Activated CD4-positive, alpha-beta memory T cell treated with anti-CD3 and anti-CD28 coated beads, Interleukin-2, amount 10 ng/mL, durations not matched to agents 7 days and 5 days (primary cell): ENCODE measurements at places on chromosomes 16 and 17. TPM values are rescaled to one million over a fixed set of nuclear protein-coding genes. Genes with fewer than 3 reads are reported as not detected.

DNA sequence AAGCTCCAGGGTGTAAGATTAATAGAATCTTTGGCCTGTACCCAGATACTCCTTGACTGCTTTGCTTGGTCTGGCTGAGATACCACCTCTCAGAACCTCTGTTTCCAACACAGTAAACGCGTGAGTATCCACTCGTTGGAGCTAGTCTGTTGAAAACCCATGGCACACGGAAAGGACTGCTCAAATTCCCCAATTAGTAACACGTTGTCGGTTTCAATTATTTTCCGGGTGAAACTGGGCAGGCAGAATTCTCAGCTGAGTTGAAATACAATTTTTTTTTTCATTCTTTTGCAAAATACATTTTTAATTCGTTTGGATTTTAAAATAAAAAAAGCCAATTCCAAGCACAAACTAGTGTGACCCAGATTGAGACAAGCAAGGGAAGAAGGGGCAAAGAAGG lies 120.5 kb downstream of the MAF start:
- DNase-seq, result no peak
- peaks cover 8% of the 10 kb centered on the region for H3K27me3 ChIP-seq
- no peak overlapping the region for H3K27ac ChIP-seq
- peaks cover 2% of the 10 kb centered on the region for H3K4me1 ChIP-seq
- no peaks in the 10 kb centered on the region for H3K36me3 ChIP-seq

The CBFA2T3 gene
- not detected for total RNA-seq

- H3K4me3 ChIP-seq, result no peak overlapping the region
- H3K36me3 ChIP-seq, result no peaks in the 10 kb centered on the region
- H3K27me3 ChIP-seq, result no peaks in the 10 kb centered on the region
- no peaks in the 10 kb centered on the region for H3K4me1 ChIP-seq
- DNase-seq, result no peak
Measured at GRCh38 chr17:6080711-6081430, 10.7 kb downstream of the WSCD1 start.

The CCL13 gene
- total RNA-seq, result not detected

DNA sequence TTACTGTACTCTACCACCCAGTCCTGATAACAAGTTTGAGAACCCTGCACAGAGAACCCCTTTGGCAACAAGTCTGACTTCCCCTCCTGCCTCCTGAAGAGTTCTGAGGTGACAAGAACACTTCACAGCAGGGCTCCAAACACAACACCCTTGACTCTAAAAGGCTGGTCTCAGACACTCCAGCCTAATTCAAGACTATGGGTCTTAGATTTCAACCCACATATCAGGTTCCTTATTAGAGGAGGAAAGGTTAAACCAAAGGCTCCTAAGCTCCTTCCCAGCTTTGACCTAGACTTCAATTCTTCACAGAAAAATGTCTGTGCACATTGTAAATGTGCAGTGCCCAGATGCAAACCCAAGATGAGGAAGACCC lies 23.0 kb downstream of the RANBP10 start:
- H3K4me1 ChIP-seq, result peaks cover 25% of the 10 kb centered on the region
- no peak overlapping the region for H3K4me3 ChIP-seq
- H3K27me3 ChIP-seq, result no peaks in the 10 kb centered on the region
- H3K36me3 ChIP-seq, result peaks cover 12% of the 10 kb centered on the region

DNA sequence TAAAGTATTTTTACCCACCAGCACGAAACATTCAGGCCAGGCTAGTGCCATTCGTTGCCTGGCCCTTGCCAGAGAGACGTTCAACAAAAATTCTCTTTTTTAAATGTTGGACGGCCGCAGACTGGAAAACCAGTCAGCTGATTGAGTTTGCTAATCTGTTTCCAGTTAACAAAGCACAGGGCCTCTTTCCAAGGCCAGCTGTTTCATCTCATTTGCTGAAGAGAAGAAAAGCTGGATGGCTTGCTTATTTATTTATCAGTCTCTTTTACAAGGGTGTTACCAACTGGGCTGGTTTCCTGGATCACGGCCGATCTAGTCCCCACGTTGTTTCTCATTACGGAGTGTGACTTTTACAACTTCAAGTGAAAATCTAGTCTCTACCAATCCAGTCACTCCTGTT lies 418.7 kb upstream of the DYNLRB2 start:
- no peak for DNase-seq
- H3K27me3 ChIP-seq, result peaks cover 11% of the 10 kb centered on the region
- no peaks in the 10 kb centered on the region for H3K4me1 ChIP-seq

The SECTM1 gene
- total RNA-seq, result 18.3 TPM

DNA sequence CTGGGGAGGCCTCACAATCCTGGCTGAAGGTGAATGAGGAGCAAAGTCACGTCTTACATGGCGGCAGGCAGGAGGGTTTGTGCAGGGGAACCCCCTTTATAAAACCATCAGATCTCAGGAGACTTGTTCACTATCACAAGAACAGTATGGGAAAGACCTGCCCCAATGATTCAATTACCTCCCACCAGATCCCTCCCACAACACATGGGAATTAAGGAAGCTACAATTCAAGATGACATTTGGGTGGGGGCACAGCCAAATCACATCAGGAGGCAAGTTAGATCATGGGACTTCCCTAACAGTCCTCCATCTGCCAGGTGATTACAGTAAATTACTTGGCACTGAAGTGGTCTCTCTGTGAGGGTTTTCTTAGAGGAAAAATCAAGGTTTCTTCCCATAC lies 5.3 kb downstream of the TMEM114 start:
- no peak overlapping the region for H3K27ac ChIP-seq
- H3K36me3 ChIP-seq, result peaks cover 2% of the 10 kb centered on the region
- H3K27me3 ChIP-seq, result peaks cover 32% of the 10 kb centered on the region
- no peak for DNase-seq
- no peak overlapping the region for H3K4me3 ChIP-seq
- H3K4me1 ChIP-seq, result peaks cover 3% of the 10 kb centered on the region

DNA sequence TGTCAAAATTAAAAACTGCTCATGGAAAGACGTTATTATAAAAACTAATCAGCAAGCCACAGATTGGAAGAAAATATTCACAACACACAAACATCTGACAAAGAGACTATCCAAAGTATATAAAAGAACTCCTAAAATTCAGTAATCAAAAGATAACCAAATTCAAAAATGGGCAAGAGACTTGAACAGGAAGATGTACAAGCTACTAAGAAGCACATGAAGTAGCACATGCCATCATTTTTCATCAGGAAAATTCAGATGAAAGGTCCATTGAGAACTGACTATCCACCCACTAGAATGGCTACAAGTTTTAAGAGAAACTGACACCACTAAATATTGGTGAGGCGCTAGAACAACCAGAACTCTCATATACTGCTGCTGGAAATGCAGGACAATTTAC lies 3.4 kb upstream of the HLF start:
- H3K27me3 ChIP-seq, result peaks cover 53% of the 10 kb centered on the region
- DNase-seq, result no peak
- H3K27ac ChIP-seq, result no peak overlapping the region
- H3K36me3 ChIP-seq, result no peaks in the 10 kb centered on the region

- peaks cover 2% of the 10 kb centered on the region for H3K4me1 ChIP-seq
- H3K4me3 ChIP-seq, result no peak overlapping the region
- DNase-seq, result no peak
Measured at GRCh38 chr16:57252148-57252721, 7.2 kb downstream of the ARL2BP start.

DNA sequence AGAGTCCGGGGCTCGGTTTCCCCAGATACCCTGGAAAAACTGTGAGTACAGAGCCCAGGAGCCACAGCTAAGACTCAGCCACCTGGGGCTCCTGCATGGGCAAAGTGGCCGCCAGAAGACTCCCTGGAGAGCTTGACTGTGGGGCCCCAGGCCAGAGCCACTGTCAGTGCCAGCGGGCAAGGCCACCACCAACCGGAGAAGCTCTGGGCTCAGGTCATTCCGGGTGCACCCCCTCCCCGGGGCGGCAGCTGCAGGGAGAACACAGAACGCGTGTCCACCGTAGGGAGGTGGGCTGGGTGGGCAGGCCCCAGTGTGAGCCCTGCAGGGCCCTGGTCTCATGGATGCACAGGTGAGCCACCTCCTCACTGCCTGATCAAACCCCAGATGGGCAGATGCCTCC lies 22.3 kb upstream of the RBFOX3 start:
- DNase-seq, result peak; percentile 9
- H3K27ac ChIP-seq, result no peak overlapping the region
- no peak overlapping the region for H3K4me3 ChIP-seq

DNA sequence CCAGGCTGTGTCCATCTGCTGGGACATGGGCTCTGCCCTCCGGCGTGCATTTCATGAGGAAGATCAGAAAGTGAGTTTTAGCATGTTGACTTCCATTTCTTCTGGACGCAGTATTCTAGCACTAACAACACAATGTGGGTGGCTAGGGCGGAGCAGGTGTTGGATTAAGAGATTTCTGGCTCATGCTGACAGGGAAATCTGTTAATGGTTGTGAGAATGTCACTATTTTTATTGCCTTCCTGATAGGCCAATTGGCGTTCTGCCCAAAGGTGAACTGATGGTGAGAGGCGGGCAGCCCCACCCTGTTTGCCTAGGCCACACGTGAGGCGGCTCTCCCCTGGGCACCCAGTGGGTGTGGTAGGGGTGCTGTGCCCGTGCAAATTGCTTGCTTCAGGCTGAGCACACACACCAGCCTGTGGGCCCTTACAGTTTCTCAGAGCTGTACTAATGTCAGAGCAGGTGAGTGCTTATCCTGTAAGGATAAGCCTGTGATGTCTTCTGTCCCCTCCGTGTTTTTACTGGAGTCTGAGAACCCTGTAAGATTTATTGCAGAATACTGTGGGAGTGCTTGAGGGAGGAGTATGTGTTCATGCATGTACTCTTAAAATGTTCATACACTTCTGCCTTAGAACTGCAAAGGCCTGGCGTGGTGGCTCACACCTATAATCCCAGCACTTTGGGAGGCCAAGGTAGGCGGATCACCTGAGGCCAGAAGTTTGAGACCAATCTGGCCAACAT lies 30.9 kb downstream of the PGS1 start:
- DNase-seq, result no peak
- peaks cover 84% of the 10 kb centered on the region for H3K4me1 ChIP-seq
- H3K27ac ChIP-seq, result peak overlapping the region; percentile 66
- no peaks in the 10 kb centered on the region for H3K27me3 ChIP-seq
- H3K36me3 ChIP-seq, result peaks cover 42% of the 10 kb centered on the region

The ZNF423 gene
- total RNA-seq, result not detected

The KRTAP16-1 gene
- 0.13 TPM for total RNA-seq

The PRSS8 gene
- not detected for total RNA-seq

DNA sequence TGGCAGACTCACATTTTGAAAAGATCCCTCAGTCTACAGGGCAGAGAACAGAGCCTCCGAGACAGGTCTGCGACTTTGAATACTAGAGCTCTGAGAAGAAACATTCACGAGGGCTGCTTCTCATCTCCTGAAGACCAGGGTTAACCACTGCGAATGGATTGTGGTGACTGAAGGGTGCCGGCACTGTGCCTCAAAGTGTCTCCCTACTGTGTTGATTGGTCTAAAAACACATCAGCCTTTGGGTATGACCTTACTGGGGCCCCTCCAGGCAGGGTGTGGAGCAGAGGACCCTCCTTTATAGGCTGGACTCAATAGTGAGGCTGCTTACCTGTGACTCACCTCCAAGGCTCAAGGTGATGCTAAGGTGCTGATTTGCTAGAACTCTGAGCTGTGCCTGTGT lies 2.6 kb upstream of the LGALS9 start:
- H3K36me3 ChIP-seq, result peaks cover 33% of the 10 kb centered on the region
- H3K4me3 ChIP-seq, result no peak overlapping the region
- H3K4me1 ChIP-seq, result peaks cover 45% of the 10 kb centered on the region

DNA sequence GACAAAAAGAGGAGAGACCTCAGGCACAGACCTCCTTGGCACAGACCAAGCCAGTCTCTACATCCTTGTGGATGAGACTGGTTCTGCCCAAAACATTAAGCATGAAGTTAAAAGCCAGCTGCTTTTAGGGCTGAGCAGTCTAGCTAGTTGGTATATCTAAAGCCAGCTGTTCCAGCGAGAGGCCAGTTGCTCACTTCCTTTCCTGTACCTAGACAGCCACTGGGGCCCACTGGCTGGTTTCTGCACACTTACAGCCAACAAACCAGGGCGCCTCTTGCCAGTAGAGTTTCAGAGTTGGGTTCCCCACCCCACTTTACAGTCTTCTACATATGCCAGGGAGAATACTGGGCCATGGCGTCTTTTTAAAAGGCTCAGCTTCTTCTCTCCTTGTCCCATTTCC lies 242.4 kb downstream of the ZFHX3 start:
- DNase-seq, result no peak
- no peak overlapping the region for H3K27ac ChIP-seq
- H3K36me3 ChIP-seq, result no peaks in the 10 kb centered on the region
- H3K4me1 ChIP-seq, result no peaks in the 10 kb centered on the region
- no peak overlapping the region for H3K4me3 ChIP-seq

The CHRNB1 gene
- total RNA-seq, result 14.6 TPM

DNA sequence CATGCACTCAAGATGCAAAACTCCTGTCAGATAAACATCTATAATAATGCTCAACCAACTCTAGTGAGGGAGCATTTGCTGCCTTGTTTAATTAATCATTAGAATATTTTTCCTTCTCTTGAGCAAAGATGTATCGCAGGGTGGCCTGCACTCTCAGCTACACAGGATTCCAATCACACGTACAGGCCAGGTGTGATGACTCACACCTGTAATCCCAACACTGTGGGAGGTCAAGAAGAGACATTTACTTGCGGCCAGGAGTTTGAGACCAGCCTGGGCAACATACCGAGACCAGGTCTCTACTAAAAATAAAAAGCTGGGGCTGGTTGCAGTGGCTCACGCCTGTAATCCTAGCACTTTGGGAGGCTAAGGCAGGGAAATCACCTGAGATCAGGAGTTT lies 49.1 kb downstream of the ARHGAP17 start:
- no peak overlapping the region for H3K4me3 ChIP-seq
- no peaks in the 10 kb centered on the region for H3K27me3 ChIP-seq
- no peaks in the 10 kb centered on the region for H3K4me1 ChIP-seq
- no peak overlapping the region for H3K27ac ChIP-seq
- DNase-seq, result no peak
- peaks cover 70% of the 10 kb centered on the region for H3K36me3 ChIP-seq

The KRTAP17-1 gene
- not detected for total RNA-seq

The VPS9D1 gene
- 7.8 TPM for total RNA-seq

- H3K27ac ChIP-seq, result no peak overlapping the region
- H3K4me3 ChIP-seq, result no peak overlapping the region
Measured at GRCh38 chr17:40859536-40859935, 7.5 kb downstream of the KRT12 start.

GRCh38 chr16:31459687-31460581 lies 633 bp downstream of the ARMC5 start:
- peaks cover 28% of the 10 kb centered on the region for H3K36me3 ChIP-seq
- H3K27me3 ChIP-seq, result no peaks in the 10 kb centered on the region
- H3K4me1 ChIP-seq, result peaks cover 47% of the 10 kb centered on the region
- peak overlapping the region; percentile 92 for H3K27ac ChIP-seq
- peak; percentile 100 for DNase-seq
- H3K4me3 ChIP-seq, result peak overlapping the region; percentile 92

- no peak overlapping the region for H3K27ac ChIP-seq
- no peak overlapping the region for H3K4me3 ChIP-seq
- H3K27me3 ChIP-seq, result peaks cover 1% of the 10 kb centered on the region
- H3K36me3 ChIP-seq, result no peaks in the 10 kb centered on the region
- DNase-seq, result no peak
- H3K4me1 ChIP-seq, result peaks cover 30% of the 10 kb centered on the region
Measured at GRCh38 chr16:12617401-12617819, 186.3 kb downstream of the CPPED1 start.
